ENCODE measurements at places on chromosomes 3 and 15.
A peak's percentile ranks its signal among the peaks of the same experiment; 100 is the strongest.

DNA sequence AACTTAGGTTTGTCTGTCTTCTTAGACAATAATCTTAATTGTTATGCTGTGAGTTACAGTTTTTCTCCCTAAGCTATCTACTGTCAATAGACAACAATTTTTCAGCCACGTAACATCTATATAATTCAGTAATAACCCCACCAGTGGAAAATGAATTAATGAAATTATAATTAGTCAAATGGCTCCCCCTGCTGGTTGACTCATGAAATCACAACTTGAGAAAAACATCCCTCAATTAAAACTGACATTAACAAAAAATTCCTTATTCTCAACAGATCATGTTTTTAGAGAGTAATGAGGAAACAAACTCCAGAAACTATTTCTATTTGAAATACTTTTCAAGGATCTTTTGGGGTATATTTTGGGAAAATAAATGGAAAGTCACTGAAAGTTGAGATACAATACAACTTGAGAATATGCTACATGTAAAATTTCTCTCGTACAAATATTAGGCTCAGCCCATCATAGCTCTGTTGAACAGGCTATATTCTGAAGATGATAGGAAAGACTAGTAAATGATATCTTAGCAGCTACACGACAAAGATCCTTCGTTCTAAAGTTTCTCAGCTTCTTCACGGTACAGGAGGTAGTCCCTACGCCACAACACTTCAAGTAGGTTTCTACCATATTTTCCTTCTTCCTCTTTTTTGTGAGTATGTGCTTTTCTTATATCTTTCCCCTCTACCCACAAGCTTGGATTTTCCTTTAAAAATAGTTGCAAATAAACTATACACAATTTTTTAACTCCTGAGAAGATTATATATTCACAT lies 20.7 kb downstream of the PPP1R2 start:
- DNase-seq, result peak; percentile 30

- DNase-seq, result no peak
These were observed 14.3 kb downstream of the KAT2B start for GRCh38 chr3:20054549-20054987.

- no peak for DNase-seq
These were observed 328.0 kb downstream of the NLGN1 start for GRCh38 chr3:173725507-173725906.

DNA sequence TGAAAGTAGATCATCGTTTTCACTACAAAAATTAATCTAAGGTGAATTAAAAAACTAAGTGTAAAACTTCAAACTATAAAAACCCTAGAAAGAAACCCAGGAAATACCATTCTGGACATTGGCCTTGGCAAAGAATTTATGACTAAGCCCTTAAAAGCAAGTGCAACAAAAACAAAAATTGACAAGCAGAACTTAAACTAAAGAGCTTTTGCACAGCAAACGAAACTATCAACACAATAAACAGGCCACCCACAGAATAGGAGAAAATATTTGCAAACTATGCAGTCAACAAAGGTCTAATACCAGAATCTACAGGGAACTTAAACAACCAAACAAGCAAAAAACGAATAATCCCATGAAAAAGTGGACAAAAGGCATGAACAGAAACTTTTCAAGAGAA lies 302.0 kb downstream of the CHST2 start:
- no peak for DNase-seq

DNA sequence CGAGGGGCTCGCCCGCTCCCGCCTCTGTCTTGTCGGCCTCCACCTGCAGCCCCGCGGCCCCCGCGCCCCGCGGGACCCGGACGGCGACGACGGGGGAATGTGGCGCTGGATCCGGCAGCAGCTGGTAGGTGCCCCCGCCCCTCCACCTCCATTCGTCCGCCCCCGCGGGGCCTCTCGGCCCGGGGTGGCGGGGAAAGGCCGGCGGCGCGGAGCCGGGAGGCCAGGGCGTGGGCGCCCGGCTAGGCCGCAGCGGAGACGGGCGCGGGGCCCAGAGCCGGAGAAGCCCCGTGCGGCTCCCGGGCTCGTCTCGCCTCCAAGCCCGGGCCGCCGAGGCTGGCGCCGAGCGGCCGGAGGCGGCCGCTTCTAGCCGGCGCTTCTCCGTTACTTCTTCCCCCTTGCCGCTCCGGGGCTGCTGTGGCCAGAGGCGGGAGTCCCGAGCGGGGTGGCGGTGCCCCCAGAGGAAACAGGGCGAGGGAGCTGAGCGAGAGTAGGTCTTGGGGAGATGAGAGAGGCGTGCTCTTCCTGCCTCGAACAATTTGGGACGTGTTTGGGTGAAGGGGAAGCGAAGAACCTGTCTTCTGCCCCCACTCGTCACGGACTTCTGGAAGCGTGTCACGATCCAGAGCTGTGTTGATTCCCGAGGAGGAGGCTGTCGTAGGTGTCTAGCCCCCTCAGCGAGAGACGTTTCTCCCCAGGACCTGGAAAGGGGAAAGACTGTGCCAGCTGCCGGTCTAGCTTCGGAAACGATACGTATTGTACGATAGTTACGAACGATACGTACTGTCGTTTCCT lies 555 bp downstream of the ATP11B start:
- DNase-seq, result no peak

GRCh38 chr15:100571592-100572167 lies 30.3 kb downstream of the LINS1 start:
- no peak for DNase-seq

- no peak for DNase-seq
These were observed 7.6 kb downstream of the HSPBAP1 start for GRCh38 chr3:122786066-122786465.

DNA sequence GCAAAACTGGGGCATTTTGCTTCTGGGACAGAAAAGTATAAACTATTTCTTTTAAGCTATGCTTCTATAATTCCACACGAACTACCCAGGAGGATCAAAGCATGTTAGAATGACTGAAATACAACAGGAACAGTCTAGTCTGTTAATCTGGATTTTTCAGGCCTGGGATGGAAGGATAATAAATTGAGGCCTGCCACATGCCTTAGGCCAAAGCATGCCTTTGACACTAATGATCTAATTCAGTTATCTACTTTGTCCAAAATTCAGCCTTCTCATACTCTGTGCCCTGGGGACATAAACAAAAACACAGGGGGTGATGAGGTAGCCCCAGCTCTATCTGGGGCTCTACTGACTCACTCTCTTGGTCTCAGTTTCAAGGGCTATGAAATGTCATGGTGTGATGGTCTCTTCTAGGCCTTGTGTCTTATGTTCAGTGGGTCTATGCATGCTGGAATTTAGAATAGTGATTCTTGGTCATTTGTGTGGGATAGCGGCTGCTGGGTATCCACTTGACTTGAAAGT lies 32.5 kb downstream of the GAP43 start:
- no peak for DNase-seq

GRCh38 chr3:154496540-154496939 lies 66.5 kb upstream of the GPR149 start:
- DNase-seq, result no peak

DNA sequence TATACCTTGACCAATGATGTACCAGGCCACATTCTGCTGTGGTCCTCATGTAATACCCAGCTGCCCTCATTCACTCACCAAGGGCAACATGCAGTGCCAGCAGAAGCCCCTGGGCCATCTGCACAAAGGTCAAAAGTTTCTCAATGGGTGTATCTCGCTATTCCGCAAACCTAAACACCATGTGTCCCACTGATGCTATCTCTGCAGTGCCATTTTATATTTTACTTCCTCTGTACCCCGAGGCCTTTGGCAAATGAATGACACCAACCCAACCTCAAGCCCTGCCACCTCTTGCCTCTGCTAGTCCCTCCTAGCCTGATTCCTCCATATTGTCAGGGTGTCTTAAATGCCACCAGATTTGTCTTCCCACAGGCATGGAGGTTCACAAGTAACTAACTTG lies 59.2 kb downstream of the AAGAB start:
- no peak for DNase-seq

DNA sequence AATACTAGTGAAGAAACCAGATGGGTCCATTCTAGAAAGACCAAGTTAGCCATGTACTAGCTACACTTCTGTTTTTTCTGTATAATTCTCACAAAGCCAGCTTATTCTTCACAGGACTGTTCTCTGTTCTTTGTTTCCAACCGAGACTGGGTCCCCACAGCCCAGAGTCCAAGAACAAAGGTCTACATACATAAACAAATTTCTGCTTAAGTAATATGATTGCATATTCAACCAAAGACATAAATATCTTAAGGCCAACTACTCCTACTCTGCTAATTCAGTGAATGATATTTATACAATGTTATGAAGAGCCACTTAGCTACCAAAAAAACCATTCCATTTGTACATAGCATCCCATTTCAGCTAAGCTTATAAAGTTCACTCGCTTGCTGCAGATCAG lies 299.8 kb upstream of the CCDC54 start:
- no peak for DNase-seq

DNA sequence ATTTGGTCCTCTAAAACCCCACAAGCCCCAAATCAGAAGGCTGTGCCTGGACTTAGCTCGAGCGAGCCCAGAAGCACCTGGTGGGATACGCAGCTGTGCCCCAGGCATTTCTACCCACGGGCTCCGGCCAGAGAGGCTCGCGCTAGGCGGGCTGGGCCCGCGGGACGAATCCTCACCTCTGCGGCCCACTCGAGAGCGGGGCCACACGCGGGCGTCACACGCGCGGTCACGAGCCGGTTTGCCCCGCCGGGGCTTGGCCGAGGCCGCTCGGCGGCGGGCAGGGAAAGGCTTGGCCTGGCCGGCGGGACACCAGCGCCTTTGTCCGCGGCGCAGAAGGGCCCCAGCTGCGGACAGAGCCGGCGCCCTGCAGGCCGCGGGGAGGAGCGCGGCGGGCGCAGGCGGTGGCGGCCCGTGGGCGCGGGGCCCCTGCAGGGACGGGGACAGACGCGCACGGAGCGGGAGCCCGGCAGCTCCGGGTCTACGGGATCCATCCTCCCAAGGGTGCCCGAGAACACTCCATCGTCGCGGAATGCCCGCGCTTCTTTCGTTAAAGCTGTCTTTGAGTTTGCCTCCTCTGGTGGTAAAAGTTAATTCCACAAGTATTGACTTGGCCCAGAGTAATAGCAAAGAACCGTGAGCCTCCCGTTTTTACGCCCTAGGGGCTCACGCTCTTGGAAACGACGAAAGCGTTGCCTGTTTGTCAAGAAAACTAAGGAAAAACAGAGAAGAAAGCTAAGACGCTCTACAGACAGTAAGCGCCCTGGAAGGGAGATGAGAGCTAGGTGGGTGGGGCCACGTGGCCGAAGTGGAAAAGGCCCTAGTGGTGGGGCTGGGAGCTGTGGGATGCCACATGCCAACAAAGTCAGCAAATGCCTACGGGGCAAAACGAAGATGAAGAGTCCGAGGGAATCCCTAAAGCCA lies 26.4 kb downstream of the TYRO3 start:
- DNase-seq, result no peak

- no peak for DNase-seq
These were observed 13.6 kb upstream of the ZNF774 start for GRCh38 chr15:90338532-90338931.

DNA sequence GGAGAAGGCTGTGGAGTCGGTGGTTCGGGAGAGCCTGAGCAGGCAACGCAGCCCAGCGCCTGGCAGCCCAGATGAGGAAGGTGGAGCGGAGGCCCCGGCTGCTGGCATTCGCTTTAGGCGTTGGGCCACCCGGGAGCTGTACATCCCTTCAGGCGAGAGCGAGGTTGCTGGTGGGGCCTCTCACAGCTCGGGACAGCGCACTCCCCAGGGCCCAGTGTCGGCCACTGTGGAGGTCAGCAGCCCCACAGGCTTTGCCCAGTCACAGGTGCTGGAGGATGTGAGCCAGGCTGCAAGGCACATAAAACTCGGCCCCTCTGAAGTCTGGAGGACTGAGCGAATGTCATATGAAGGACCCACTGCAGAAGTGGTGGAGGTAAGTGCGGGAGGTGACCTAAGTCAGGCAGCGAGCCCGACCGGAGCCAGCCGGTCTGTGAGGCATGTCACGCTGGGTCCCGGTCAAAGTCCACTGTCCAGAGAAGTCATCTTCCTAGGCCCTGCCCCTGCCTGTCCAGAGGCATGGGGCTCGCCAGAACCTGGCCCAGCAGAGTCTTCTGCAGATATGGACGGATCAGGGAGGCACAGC lies 26.7 kb downstream of the SYNM start:
- no peak for DNase-seq

GRCh38 chr3:83968356-83968755 lies 990.4 kb upstream of the CADM2 start:
- DNase-seq, result no peak

GRCh38 chr15:67605871-67606270 lies 63.4 kb downstream of the MAP2K5 start:
- no peak for DNase-seq

DNA sequence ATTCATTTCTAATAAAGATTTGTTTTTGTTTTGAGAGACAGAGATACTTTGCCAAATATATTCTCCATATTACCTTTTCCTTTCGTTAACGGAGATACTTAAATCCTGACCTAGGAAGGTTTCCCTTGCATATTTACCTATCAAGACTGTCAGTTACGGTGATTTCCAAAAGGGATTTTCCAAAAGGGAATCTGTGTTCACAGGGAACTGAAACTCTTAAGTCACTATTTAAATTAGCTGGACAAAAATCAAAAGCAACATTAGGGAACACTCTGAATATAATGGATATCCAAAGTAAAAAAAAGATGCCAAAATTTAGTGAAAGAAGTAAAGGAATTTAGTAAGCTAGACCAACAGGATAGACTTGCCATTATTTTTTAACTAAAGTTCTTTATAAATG lies 576 bp downstream of the LRRFIP2 start:
- DNase-seq, result no peak

DNA sequence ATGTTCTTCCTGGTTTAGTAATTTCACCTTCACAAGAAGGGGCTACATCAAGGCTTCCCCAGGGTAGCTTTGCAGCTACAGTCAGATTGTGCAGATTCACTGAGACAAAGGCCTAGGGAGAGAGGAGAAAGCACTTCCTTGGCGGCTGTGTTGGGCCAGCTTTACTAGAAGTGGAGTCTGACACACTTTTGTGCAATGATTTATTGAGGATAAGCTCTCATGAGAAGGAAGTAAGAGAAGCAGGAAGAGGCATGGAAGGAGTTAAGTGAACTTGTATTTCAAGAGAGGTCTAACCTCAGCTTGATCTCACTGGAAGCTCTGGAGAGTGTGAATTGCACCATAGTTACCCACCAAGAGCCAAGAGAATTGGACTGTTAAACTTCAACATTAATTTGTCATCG lies 78.9 kb downstream of the TGFBR2 start:
- DNase-seq, result no peak

Data from HAP-1 (cell line).